ENCODE measurements at places on chromosomes 6 and 20. TPM values are rescaled to one million over a fixed set of nuclear protein-coding genes. Genes with fewer than 3 reads are reported as not detected.

Gene PROCR
- 2.5 TPM for total RNA-seq

Gene AIF1
- total RNA-seq, result 6.9 TPM

Gene TMEM244
- not detected for total RNA-seq

Gene SPATA25
- not detected for total RNA-seq

DNA sequence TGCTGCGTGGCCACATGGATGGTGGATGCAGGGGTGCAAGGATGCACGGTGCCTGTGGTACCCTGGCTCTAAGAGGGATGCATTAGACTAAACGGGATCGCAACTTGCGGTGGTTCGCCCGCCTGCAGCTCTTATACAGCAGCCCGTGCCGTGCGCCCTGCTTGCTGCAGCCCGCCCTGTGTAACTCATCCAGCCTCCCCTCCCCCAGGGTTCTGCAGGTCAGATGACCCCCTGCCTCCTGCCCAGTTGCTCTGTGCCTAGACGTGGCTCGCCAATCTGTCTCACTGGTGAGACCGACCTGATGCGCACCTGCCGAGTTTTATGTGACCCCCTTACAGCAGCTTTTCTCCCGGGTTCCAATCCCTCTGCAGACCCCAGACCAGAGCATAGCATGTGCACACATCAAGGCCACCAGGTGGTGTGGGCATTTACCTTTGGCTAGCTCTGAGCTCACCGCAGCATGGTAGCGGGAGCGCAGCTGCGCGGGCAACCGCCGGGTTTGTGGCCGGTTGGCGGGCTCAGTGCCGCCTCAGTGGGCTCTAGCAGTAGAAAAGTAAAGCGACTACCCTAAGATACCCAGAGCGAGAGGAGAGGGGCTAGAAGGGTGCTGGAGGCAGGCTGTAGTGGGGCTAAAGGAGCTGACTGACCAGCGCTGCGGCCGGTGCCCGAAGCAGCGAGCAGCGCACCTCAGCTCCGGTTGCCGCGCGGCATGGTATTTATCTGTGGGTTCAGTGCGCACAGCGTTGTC lies 693 bp upstream of the GNAS-AS1 start:
- no peak overlapping the region for H3K27ac ChIP-seq
- H3K4me1 ChIP-seq, result peaks cover 5% of the 10 kb centered on the region
- no peak for DNase-seq
- H3K27me3 ChIP-seq, result peaks cover 16% of the 10 kb centered on the region
- H3K4me3 ChIP-seq, result peak overlapping the region; percentile 78

DNA sequence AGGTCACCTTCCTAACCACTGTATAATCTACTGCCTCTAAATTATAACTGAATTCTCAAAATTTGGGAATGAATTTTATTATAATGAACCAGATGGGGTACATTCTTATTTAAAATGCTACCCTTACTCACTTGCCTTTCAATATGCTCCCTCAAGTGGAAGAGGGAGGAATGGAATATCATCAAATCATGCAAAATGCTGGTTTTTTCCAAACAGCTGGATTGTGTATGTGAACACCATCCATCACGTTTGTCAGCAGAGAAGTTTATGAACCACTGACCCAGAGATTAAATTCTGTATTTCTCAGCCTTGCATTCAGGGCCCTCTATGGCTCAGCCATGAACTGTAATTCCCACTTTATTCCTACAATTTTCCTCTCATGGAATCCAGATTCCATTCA lies 40.5 kb downstream of the CBLN4 start:
- H3K4me1 ChIP-seq, result no peaks in the 10 kb centered on the region
- no peak for DNase-seq
- no peak overlapping the region for H3K27ac ChIP-seq
- no peaks in the 10 kb centered on the region for H3K36me3 ChIP-seq

DNA sequence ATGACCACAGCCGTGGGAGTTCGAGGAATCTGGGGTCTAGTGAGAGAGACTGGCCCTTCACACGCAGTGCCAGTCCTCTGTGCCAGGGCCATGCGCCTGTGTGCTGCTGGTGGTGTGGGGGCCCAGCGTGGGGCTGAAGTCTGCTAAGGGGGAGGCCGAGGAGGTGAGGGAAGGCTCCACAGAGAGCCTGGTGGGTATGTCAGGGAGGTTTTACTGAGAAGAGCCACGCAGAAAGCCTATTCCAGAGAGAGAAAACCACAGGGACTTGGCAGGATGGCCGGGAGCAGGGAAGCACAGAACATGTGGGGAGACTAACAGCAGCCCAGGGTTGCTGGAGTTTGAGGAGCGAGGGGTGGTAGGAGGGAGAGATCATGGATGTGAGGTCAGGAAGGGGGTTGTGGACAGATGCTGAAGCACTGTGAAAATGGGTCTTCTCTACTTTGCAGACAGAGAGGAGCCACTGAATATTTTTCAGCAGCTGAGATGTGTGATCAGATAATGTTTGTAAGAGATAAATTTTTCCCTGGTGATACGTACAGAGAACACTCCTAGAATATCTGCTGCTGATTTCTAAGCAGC lies 35.3 kb downstream of the DUSP22 start:
- no peak overlapping the region for H3K27ac ChIP-seq
- no peaks in the 10 kb centered on the region for H3K27me3 ChIP-seq
- H3K4me1 ChIP-seq, result peaks cover 18% of the 10 kb centered on the region

DNA sequence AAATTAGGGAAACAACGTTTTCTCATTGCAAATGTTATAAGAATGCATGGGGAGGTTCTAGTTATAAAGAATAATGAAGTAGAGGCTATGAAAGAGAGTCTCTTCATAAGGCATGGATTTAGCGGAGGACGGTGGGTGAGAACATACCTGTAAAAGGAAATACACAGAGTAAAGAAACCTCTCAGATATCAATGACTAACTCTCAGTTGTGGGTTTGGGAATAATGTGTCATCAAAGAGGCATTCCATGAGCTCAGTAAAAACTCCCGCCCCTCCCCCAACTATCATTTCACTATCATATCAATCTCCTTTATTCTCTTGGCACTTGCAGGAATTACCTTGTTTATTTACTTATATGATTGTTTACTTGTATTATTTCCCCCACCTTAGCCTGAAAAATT lies 695.4 kb downstream of the PTPRT start:
- H3K4me1 ChIP-seq, result no peaks in the 10 kb centered on the region
- H3K36me3 ChIP-seq, result no peaks in the 10 kb centered on the region
- no peaks in the 10 kb centered on the region for H3K27me3 ChIP-seq
- H3K27ac ChIP-seq, result no peak overlapping the region
- H3K4me3 ChIP-seq, result no peak overlapping the region
- no peak for DNase-seq

DNA sequence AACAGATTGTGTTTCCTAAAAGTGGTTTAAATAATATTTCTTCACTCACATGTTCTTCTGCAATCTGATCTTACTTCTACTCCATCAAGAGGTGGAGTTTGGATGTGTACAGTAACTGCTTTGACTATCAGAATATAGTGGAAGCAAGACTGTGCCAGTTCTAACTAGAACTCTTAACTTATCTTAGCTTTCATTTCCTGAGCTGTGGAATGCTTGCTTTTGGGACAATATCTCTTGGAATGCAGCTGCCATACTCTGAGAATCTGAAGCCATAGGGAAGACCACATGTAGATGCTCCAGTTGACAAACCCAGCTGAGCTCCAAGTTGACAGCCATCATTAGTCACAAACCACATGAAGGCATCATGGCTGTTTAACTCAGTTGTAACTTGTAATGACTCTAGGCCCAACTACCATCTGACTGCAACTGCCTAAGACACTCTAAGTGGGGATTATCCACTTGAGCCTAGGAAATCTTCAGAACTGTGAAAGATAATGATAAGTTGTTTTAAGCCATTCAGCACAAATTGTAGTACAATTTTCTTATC lies 40.8 kb upstream of the MAN1A1 start:
- no peaks in the 10 kb centered on the region for H3K4me1 ChIP-seq
- H3K27me3 ChIP-seq, result no peaks in the 10 kb centered on the region
- H3K36me3 ChIP-seq, result no peaks in the 10 kb centered on the region
- no peak overlapping the region for H3K27ac ChIP-seq
- no peak for DNase-seq
- no peak overlapping the region for H3K4me3 ChIP-seq

DNA sequence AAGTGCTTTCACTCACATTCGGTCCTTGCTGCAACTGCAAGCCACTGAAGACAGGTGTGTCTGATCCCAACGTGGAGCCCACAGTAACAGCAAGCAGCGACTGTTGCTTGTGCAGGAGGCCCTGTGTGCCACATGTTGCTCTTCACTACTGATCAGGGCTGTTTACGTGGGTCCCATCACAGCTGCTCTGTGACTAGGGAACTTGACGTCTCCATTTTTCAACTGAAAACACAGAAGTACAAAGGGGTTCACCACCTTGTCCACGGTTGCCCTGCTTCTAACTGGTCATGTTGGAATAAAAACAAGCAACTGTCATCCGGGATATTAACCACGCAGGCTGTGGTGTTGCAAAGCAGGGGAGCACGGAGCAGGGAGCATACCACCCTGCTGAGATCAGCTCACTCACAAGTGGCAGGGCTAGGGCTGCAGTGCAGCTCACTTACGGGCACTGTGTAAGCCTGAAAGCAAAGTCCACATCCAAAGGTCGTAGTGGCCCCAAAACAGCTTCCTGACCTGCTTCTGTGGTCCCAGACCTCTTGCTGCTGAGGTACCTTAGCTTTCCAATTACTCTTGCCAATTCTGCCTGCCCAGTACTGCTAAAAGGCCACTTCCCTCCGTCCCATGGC lies 105.8 kb upstream of the DUSP22 start:
- no peaks in the 10 kb centered on the region for H3K36me3 ChIP-seq
- no peak overlapping the region for H3K27ac ChIP-seq
- H3K4me1 ChIP-seq, result no peaks in the 10 kb centered on the region
- no peak overlapping the region for H3K4me3 ChIP-seq

DNA sequence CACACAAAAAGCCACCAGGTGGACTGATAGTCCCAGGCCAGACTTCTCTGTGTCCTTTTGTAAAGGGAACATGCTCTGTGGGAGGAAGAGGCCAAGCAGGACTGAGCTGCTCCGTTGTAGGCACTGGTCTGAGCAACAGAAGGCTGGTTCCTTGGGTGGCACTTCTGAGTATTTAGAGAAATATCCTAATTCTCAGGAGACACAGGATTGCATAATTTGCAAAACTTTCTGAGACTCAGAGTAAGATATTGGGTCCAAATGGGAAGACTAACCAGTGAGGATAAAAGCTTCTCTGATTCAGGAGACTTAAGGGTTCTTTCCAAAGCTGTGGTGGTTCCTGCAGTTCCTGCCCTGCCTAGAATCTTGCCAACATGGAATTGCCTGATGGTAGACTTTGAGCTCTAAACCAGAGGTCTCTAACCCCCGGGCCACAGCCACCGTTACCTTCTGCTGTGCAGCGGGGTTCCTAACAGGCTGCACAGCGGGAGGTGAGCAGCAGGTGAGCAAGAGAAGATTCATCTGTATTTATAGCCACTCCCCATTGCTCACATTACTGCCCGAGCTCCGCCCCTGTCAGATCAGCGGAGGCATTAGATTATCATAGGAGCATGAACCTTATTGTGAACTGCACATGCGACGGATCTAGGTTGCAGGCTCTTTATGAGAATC lies 107.0 kb downstream of the OLIG3 start:
- H3K27ac ChIP-seq, result no peak overlapping the region
- H3K4me3 ChIP-seq, result no peak overlapping the region
- no peaks in the 10 kb centered on the region for H3K36me3 ChIP-seq
- H3K4me1 ChIP-seq, result no peaks in the 10 kb centered on the region
- no peak for DNase-seq
- no peaks in the 10 kb centered on the region for H3K27me3 ChIP-seq

- H3K36me3 ChIP-seq, result no peaks in the 10 kb centered on the region
- H3K27ac ChIP-seq, result no peak overlapping the region
- peaks cover 10% of the 10 kb centered on the region for H3K4me1 ChIP-seq
These were observed 17.9 kb upstream of the PRDM13 start for GRCh38 chr6:99588618-99589289.

GRCh38 chr6:157944983-157945931 lies 36.4 kb upstream of the SYNJ2 start:
- DNase-seq, result no peak
- peaks cover 53% of the 10 kb centered on the region for H3K36me3 ChIP-seq
- no peak overlapping the region for H3K4me3 ChIP-seq
- H3K27ac ChIP-seq, result no peak overlapping the region
- H3K4me1 ChIP-seq, result no peaks in the 10 kb centered on the region

GRCh38 chr20:62662422-62662821 lies 20.1 kb downstream of the SLCO4A1 start:
- H3K27me3 ChIP-seq, result no peaks in the 10 kb centered on the region
- no peaks in the 10 kb centered on the region for H3K36me3 ChIP-seq
- H3K4me3 ChIP-seq, result no peak overlapping the region
- no peak overlapping the region for H3K27ac ChIP-seq
- no peak for DNase-seq

DNA sequence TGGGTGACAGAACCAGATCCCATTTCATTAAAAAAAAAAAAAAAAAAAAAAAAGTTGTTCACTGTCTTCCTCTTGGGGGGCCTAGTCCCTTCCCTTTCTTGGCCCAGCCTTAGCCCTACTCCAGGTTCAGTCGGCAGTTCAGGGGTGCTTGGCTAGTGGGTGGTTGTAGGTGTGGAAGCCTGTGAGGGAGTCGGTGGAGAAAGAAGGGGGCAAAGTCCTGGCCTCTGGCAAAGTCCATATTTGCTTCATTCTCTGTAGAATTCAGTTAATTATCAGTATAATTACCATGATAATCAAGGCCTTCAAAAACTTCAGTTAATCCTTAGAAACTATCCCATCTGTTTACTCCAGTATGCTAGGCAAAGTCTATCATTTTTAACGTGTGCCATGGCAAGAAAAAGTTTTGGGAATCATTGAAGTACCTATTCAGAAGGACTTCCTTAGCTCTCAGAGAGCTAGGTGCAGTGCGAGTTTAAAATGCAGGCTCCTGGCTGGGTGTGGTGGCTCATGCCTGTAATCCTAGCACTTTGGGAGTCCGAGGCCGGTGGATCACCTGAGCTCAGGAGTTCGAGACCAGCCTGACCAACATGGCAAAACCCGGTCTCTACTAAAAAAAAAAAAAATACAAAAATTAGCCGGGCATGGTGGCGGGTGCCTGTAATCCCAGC lies 205.7 kb upstream of the ARG1 start:
- DNase-seq, result no peak
- peaks cover 7% of the 10 kb centered on the region for H3K4me1 ChIP-seq
- no peak overlapping the region for H3K4me3 ChIP-seq
- no peak overlapping the region for H3K27ac ChIP-seq
- no peaks in the 10 kb centered on the region for H3K27me3 ChIP-seq

DNA sequence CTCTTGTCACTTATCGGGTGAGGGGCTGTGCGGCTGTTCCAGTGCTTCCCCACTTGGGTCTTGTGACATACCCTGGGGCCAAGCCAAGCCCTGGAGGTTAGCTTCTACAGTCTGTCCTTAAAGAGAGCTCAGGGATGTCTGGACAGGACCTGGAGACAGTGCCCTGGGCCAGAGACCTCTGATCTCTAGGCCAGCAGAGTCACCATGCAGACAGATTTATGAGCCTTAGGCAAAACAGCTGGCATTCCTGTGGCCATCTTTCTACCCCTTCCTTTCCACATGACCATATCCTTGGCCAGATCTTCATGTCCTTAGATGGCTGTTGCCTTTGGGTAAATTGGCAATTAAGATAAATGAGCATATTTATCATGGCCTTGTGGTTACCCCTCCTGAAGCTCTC lies 678.6 kb downstream of the MAFB start:
- no peaks in the 10 kb centered on the region for H3K27me3 ChIP-seq
- no peak for DNase-seq
- H3K4me1 ChIP-seq, result no peaks in the 10 kb centered on the region
- no peak overlapping the region for H3K4me3 ChIP-seq
- H3K27ac ChIP-seq, result no peak overlapping the region
- H3K36me3 ChIP-seq, result no peaks in the 10 kb centered on the region

- H3K27ac ChIP-seq, result peak within 1 kb of the TSS; percentile 75
- H3K4me1 ChIP-seq, result peaks cover 25% of the 10 kb centered on the region
- peak; percentile 87 for DNase-seq
- peaks cover 4% of the 10 kb centered on the region for H3K36me3 ChIP-seq
These were observed at the start of gene ZSCAN16 for GRCh38 chr6:28124350-28124970. ZSCAN16 (plus strand) TSS chr6:28124609; CDS start chr6:28125444, 835 bp downstream.

All from heart left ventricle (tissue), 16 donors.